Sigmoid colon (tissue), 7 donors: ENCODE measurements at places on chromosomes 4 and X. TPM values are rescaled to one million over a fixed set of nuclear protein-coding genes. Genes with fewer than 3 reads are reported as not detected.

DNA sequence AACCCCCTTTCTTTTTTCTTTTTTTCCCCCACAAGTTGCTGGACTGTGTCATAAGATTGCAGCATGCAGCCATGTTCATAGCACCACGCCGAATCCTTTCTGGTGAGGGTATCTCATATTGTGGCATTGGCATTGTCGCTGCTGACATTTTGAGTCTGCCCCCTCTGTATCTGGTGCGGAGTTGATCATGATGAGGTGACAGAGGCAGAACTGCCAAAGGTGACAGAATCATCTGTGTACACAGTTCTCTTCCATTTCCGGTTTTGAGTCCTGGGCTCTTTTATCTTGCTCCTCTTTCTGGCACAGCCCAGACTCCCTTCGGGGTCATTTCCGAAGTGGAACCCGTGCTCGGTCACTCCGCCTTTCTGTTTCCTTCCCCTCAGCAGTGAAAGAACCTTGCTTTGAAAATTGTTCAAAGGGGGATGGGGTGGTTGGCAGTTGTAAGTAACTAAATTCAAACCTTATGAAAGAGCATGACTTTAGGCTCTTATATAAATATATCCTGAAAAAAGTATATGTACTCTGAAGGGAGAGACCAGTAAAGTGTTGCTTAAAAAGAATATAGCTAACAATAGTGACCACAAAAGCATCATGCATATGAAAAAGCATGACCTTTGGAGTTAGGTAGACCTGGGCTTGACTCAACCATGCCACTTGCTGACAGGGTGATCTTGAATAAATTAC, 55.0 kb upstream of the BMP2K start:
- no peak for DNase-seq
- H3K36me3 ChIP-seq = no peaks in the 10 kb centered on the region
- H3K27me3 ChIP-seq = no peaks in the 10 kb centered on the region
- H3K27ac ChIP-seq = no peak overlapping the region

- no peak for DNase-seq
- H3K27me3 ChIP-seq = no peaks in the 10 kb centered on the region
- no peak overlapping the region for H3K27ac ChIP-seq
Observed at GRCh38 chrX:154979629-154980028, 42.9 kb downstream of the F8 start.

Gene MAGEA9B
- total RNA-seq = not detected

Gene TBX22
- not detected for total RNA-seq

Gene GSX2
- not detected for total RNA-seq

Gene OPHN1
- total RNA-seq = 7.9 TPM

DNA sequence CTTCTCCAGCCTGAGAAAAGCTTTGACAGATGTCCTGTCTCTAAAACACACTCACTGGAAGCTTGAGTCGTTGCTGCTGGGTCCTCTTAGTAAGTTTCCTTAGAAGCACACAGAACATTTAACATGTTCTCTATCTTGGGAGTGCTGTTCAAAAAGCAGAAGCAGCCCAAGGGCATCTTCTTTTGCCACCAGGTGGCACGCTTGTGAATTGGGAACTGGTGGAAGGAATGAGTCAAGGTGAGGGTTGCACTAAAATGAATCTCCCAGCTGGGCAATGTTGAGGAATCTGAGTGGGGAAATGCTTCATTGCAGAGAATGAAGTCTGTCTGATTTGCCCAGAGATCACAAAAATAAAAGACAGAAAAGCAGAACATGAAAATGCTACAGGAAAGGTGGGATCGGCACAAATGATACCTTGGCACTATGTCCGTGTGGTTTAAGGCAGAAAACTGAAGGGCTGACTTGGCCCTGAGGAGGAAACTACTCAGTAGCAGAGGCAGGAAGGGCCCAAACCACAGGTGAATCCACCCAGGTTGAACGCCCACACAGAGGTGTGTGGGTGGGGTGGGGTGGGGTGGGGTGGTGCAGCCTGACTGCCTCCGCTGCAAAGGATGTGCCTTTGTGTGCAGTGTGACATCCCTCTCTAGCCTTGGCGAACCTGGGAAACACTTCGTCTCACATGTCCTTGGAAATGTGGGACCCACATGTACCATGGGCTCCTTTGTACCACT, 26.0 kb downstream of the KIT start:
- H3K27me3 ChIP-seq = no peaks in the 10 kb centered on the region
- H3K4me1 ChIP-seq = no peaks in the 10 kb centered on the region
- no peak overlapping the region for H3K27ac ChIP-seq
- H3K4me3 ChIP-seq = no peak overlapping the region
- no peak for DNase-seq

Gene NSUN7
- total RNA-seq = 1.4 TPM

Gene PAGE1
- not detected for total RNA-seq

GRCh38 chrX:134673123-134673522, 14.9 kb upstream of the PLAC1 start:
- DNase-seq = no peak
- no peaks in the 10 kb centered on the region for H3K36me3 ChIP-seq
- no peaks in the 10 kb centered on the region for H3K4me1 ChIP-seq
- H3K4me3 ChIP-seq = no peak overlapping the region
- no peak overlapping the region for H3K27ac ChIP-seq

Gene TRIM60
- not detected for total RNA-seq

- no peak for DNase-seq
- H3K27ac ChIP-seq = no peak overlapping the region
- H3K27me3 ChIP-seq = no peaks in the 10 kb centered on the region
- H3K4me1 ChIP-seq = no peaks in the 10 kb centered on the region
- H3K36me3 ChIP-seq = no peaks in the 10 kb centered on the region
Observed at GRCh38 chrX:124342174-124342867, 4.0 kb upstream of the SH2D1A start.

Gene ZNF185
- 1.9 TPM for total RNA-seq

Gene KCND1
- 0.95 TPM for total RNA-seq

- no peak for DNase-seq
- peaks cover 7% of the 10 kb centered on the region for H3K36me3 ChIP-seq
- H3K27me3 ChIP-seq = no peaks in the 10 kb centered on the region
Observed at GRCh38 chr4:48558026-48558425, 68.0 kb downstream of the ZAR1 start.

DNA sequence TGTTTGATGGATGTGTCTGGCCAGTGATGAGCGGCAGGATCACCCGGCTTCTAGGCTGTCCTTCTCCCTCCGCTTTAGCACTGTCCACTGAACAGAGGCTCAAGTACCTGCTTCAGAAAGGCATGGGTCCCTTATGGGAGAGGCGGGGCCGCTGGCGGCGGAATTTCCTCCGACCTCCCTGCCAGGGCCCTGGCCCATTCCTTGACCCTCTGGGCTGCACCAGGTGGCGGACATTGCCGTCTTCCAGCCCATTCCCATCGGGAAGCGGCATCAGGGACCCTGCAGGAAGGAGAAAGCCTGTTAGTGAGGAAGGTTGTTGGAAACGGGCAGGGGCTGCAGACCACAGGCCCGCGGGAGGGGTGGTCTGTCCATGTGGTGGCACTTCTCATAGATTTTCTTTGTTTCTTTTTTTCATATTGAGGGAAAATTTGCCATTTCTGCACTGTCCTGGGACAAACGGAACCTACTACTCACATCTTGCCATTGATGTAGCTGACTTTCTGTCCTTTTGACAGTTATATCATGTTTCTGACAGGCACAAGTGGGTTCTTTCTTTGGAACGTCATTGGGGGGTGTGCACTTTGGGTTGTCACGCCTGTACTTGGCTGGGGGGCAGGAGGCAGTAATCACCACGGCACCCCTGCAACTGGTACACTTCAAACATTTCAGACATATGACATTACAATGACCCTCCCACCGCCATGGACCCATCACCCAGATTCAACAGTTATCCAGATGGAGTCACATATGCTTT, 6.1 kb downstream of the APLN start:
- no peaks in the 10 kb centered on the region for H3K27me3 ChIP-seq
- H3K4me3 ChIP-seq = no peak overlapping the region

GRCh38 chrX:331151-331824, 12.7 kb upstream of the GTPBP6 start:
- DNase-seq = peak; percentile 62
- H3K4me3 ChIP-seq = no peak overlapping the region
- no peak overlapping the region for H3K27ac ChIP-seq

GRCh38 chr4:120555058-120555457, 367.5 kb downstream of the PRDM5 start:
- H3K27me3 ChIP-seq = no peaks in the 10 kb centered on the region
- no peaks in the 10 kb centered on the region for H3K4me1 ChIP-seq
- H3K36me3 ChIP-seq = no peaks in the 10 kb centered on the region
- H3K4me3 ChIP-seq = no peak overlapping the region
- H3K27ac ChIP-seq = no peak overlapping the region

Gene STBD1
- total RNA-seq = 16.6 TPM

GRCh38 chr4:109848501-109848900, 594 bp downstream of the LRIT3 start:
- H3K36me3 ChIP-seq = no peaks in the 10 kb centered on the region
- no peak for DNase-seq
- no peak overlapping the region for H3K4me3 ChIP-seq
- no peaks in the 10 kb centered on the region for H3K27me3 ChIP-seq

- no peak overlapping the region for H3K27ac ChIP-seq
- no peak overlapping the region for H3K4me3 ChIP-seq
- no peaks in the 10 kb centered on the region for H3K36me3 ChIP-seq
- no peak for DNase-seq
Observed at GRCh38 chr4:76538296-76538695, 103.3 kb downstream of the SHROOM3 start.

Gene MRFAP1L1
- 59.7 TPM for total RNA-seq

DNA sequence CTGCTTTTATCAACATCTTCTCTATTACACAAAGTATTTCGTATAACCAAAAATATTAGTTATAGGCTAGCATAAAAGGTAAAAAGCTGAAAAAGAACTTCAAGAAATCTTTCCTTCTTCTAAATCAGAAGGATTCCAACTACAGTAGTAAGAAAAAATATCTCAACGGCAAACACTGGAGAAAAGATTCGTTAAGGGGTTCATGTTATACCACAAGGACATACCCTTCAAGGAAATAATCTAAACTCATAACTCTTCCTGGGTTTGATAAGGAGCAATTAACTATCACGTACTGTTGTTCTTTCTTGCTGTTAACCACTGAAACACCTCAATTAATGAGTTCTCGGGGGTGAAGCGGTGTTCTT, 1.5 kb downstream of the SMIM14 start:
- H3K27ac ChIP-seq = peak overlapping the region; percentile 100
- DNase-seq = no peak
- H3K4me3 ChIP-seq = peak overlapping the region; percentile 95
- H3K4me1 ChIP-seq = peaks cover 16% of the 10 kb centered on the region
- H3K36me3 ChIP-seq = no peaks in the 10 kb centered on the region

Gene TMPRSS11F
- total RNA-seq = not detected

GRCh38 chr4:44760142-44760898, 34.0 kb upstream of the GNPDA2 start:
- no peaks in the 10 kb centered on the region for H3K27me3 ChIP-seq
- H3K4me3 ChIP-seq = no peak overlapping the region
- no peaks in the 10 kb centered on the region for H3K36me3 ChIP-seq

Gene PCDH7
- total RNA-seq = 221 TPM

GRCh38 chrX:112367065-112367464, 284.5 kb upstream of the TRPC5 start:
- no peaks in the 10 kb centered on the region for H3K4me1 ChIP-seq
- no peak overlapping the region for H3K27ac ChIP-seq
- H3K4me3 ChIP-seq = no peak overlapping the region
- no peak for DNase-seq
- H3K36me3 ChIP-seq = no peaks in the 10 kb centered on the region

Gene WDR45
- total RNA-seq = 87.1 TPM

DNA sequence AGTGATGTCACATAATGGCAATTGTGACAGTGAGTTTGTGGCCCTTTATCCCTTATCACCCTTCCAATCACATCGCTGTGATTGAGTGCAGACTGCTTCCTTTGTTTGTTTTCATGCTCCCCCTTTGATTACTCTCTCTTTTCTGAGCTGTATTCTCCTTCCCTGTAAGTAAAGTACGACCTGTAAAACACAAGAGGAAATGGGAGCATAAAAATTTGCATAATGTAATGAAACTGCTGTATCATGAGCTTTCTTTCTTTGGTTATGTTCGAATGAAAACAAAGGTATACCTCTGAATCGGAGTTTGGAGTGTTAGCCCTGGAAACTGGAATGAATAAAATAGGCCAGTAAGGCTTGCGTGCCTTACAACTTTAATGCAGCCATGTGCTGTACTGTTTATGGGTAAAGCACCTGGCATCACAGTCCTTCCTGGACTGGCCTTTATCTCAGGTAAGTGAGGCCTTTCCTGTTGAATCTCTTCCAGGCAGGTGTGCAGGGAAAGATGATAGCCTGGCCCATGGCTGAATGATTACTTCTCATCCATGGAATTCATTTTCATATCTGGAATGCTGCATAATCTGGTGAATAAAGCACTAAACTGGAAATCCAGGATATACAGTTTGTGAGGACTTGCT, 26.6 kb upstream of the HS3ST1 start:
- H3K27me3 ChIP-seq = no peaks in the 10 kb centered on the region
- H3K4me3 ChIP-seq = no peak overlapping the region

Gene PCDH11X
- 0.16 TPM for total RNA-seq

DNA sequence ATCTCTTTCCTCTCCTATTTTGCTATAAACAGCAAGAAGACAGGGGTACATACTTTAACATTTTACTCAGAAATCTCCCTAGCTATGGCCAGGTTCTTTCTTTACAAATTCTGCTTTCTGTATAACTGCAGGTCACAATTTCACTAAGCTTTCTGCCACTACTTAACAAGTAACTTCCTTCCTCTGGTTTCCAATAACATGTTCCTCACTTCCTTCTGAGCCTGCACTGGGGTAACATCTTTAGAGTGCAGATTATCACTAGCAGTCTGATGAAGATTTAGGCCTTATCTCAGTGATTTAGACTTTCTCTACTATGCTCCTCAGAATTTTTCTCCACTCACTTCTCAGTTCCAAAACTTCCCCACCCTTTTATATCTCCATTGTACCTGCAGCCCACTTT, 1930.5 kb upstream of the AGA start:
- H3K36me3 ChIP-seq = no peaks in the 10 kb centered on the region
- no peaks in the 10 kb centered on the region for H3K27me3 ChIP-seq
- H3K27ac ChIP-seq = no peak overlapping the region

Gene SPANXB1
- not detected for total RNA-seq

Gene TRIM75
- total RNA-seq = not detected

GRCh38 chr4:48589098-48589445, 99.0 kb downstream of the ZAR1 start:
- peaks cover 8% of the 10 kb centered on the region for H3K36me3 ChIP-seq
- no peak for DNase-seq
- H3K27me3 ChIP-seq = no peaks in the 10 kb centered on the region

DNA sequence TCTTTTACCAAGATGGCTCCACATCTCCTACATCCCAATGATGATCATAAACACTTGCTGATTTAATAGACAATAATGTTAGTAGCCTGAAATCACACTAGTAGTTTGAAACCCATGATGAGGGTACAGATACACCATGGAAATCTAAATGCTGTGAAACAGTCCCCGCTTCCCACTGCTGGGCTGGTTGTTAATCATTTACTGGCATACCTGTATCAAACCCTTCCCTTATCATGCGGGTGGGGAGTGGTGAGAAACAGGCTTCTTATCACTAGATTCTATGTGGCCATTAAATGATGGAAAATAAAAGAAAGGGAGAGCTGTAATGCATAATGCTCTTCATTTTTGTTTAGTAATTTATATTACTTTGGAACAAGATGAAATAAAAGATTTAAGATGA, 21.9 kb downstream of the MAOA start:
- no peak overlapping the region for H3K4me3 ChIP-seq
- H3K4me1 ChIP-seq = no peaks in the 10 kb centered on the region
- H3K36me3 ChIP-seq = no peaks in the 10 kb centered on the region
- no peak for DNase-seq
- no peaks in the 10 kb centered on the region for H3K27me3 ChIP-seq

- H3K36me3 ChIP-seq = no peaks in the 10 kb centered on the region
- no peak overlapping the region for H3K4me3 ChIP-seq
- no peak overlapping the region for H3K27ac ChIP-seq
- no peaks in the 10 kb centered on the region for H3K27me3 ChIP-seq
- H3K4me1 ChIP-seq = peaks cover 5% of the 10 kb centered on the region
Observed at GRCh38 chrX:17529151-17529745, 154.2 kb downstream of the NHS start.
